ENCODE measurements at places on chromosomes 1 and 21. TPM values are rescaled to one million over a fixed set of nuclear protein-coding genes. Genes with fewer than 3 reads are reported as not detected.

Gene SPATA46
- total RNA-seq, result not detected

Gene ESPN
- not detected for total RNA-seq

GRCh38 chr1:226946285-226946684 lies 6.2 kb downstream of the COQ8A start:
- no peak for DNase-seq
- H3K4me3 ChIP-seq, result no peak overlapping the region
- H3K36me3 ChIP-seq, result peaks cover 11% of the 10 kb centered on the region
- no peaks in the 10 kb centered on the region for H3K27me3 ChIP-seq

DNA sequence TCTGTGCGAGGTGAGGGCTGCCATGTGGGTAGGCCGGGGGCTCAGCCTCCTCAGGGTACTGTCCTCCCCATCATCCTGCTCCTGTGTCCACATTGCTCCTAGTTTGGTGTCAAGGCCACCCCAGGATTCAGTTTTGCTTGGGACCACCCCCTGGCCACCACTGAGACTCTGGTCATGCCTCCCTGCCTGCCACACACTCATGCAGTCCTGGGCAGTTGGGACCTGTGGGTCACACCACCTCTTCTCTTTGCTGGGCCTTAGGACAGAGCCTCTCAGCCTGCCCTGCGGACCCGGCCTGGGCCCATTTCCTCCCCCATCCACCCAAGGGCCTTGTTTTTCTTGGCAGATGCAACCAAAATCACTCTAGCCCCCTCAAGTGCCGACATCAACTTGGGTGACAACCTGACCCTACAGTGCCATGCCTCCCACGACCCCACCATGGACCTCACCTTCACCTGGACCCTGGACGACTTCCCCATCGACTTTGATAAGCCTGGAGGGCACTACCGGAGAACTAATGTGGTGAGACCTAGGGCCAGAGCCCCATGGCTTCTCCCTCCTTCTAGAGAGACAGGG lies 19.4 kb downstream of the TMEM81 start:
- H3K4me1 ChIP-seq, result no peaks in the 10 kb centered on the region
- DNase-seq, result no peak
- no peaks in the 10 kb centered on the region for H3K27me3 ChIP-seq
- no peak overlapping the region for H3K27ac ChIP-seq

DNA sequence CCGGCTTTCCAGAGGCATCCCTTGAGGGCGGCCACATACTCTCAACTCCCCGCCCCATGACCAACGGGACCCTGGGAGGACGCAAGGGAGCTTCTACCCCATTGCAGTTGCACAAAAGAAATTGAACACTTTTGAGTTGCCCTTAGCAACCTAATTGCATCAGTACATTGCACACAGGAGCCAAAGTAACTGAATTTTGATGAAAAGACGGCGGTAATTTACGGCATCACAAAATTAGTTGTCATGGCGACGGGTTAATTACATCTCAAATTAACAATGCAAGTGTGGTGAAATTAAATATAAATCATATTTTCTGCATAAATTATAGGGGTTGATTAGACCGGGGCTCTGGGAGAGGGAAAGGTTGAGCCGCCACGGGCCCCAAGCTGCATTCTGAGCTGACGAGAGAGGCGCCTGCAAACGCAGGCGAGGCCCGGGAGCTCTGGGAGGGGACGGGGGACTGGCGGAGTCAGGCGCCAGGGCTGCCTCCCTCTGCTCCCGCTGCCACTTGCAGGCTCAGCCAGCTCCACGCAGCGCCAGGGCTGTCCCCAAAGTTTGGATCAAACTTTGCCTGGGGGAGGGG lies 61.4 kb downstream of the CASZ1 start:
- H3K4me3 ChIP-seq, result no peak overlapping the region
- peaks cover 2% of the 10 kb centered on the region for H3K27me3 ChIP-seq
- H3K4me1 ChIP-seq, result no peaks in the 10 kb centered on the region
- no peak overlapping the region for H3K27ac ChIP-seq

GRCh38 chr1:171738911-171739310 lies 3.0 kb downstream of the VAMP4 start:
- H3K36me3 ChIP-seq, result peaks cover 46% of the 10 kb centered on the region
- no peaks in the 10 kb centered on the region for H3K27me3 ChIP-seq
- no peak overlapping the region for H3K27ac ChIP-seq
- no peak for DNase-seq
- H3K4me3 ChIP-seq, result no peak overlapping the region

DNA sequence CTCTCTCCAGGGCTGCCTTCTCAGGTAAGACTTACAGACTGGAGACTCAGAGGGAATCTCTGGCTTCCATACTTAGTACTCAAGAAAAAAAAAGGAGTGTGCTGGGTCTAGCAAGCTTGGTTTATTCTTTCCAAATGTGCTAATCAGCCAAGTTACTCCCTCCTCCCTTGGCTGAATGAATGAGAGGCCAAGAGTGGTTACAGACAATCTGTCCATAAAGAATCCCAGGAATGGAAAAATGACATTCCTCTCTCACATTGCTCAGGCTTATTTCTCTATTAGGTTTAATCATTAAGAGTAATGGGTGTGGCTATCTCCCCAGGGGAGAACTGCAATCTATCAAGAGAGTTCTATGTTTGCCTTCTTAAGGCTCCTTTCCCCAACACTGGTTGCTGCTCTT lies 547.3 kb upstream of the PLXNA2 start:
- H3K4me3 ChIP-seq, result no peak overlapping the region
- no peaks in the 10 kb centered on the region for H3K4me1 ChIP-seq
- no peak overlapping the region for H3K27ac ChIP-seq
- H3K27me3 ChIP-seq, result peaks cover 6% of the 10 kb centered on the region
